ENCODE measurements at places on chromosomes 2 and 18. TPM values are rescaled to one million over a fixed set of nuclear protein-coding genes. Genes with fewer than 3 reads are reported as not detected.

FBXO15 gene
- 0.76 TPM for total RNA-seq

GAL3ST2 gene
- not detected for total RNA-seq

OTOS gene
- not detected for total RNA-seq

NPHP1 gene
- 35.6 TPM for total RNA-seq

UGT1A4 gene
- not detected for total RNA-seq

GRCh38 chr18:74457043-74457724, at the start of gene DIPK1C:
TSS of gene DIPK1C (minus strand) at chr18:74457308. CDS start at chr18:74457259, 49 bp downstream.
- H3K4me3 ChIP-seq, result no peak within 1 kb of the TSS
- peaks cover 7% of the 10 kb centered on the region for H3K4me1 ChIP-seq
- H3K27me3 ChIP-seq, result peaks cover 26% of the 10 kb centered on the region
- no peak within 1 kb of the TSS for H3K27ac ChIP-seq
- H3K36me3 ChIP-seq, result no peaks in the 10 kb centered on the region

DNA sequence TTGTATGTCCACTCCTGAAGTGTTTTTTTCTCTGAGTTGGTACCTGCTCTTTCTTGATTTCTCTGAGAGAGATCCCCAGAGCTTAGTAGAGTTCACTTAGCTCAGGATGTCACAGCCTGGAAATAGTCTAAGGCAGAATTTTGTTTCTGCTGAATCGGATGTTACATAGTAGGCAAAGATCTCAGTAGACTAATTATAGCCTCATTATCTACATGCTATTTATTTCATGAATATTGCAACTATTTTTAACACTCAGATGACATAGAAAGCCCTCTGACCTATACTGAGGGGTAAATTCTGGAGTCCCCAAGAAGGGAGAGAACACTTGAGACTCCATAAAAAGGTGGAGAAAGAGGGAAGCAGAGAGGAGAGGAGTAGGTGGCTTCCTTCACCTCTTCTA, 160.2 kb downstream of the FHOD3 start:
- H3K27me3 ChIP-seq, result no peaks in the 10 kb centered on the region
- H3K4me3 ChIP-seq, result no peak overlapping the region
- H3K27ac ChIP-seq, result no peak overlapping the region

GRCh38 chr2:232329716-232330067, 48.9 kb upstream of the ALPP start:
- H3K36me3 ChIP-seq, result no peaks in the 10 kb centered on the region
- no peak overlapping the region for H3K4me3 ChIP-seq
- no peak for DNase-seq
- H3K4me1 ChIP-seq, result no peaks in the 10 kb centered on the region
- no peaks in the 10 kb centered on the region for H3K27me3 ChIP-seq

DNA sequence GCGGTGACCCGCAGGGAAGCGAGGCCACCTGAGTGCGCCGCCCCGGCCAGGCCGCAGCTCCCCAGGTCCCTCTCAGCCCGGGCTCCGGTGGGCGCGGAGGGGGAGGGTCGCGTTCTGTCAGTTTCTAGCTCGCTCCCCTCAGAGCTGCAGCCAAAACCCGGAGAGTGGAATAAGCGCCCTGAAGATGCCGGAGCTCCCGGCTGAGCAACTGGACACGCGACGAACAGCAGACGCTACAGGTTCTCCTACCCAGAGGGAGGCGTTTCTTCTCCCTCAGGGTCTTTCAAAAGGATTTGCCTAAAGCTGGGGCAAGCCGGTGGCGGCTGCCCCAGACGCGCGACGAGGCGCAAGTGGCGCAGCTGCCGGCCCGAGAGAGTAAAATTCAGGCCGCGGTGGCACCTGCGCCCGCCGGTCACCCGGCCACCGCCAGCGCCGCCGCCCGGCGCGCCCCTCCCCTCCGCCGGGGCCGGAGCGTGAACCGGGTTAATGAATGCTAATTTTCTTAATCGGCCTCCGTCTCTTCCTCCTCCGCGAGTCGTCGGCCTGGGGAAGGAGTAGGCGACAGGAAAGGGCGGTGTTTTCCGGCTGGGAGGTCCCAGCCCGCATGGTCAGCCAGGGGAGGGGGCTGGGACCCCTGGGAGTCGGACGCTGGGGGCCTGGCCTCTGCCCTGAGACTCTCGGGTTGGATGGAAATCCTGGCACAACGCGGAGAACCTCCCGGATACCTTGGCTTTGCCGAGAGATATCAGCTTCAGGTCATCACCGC, 845 bp upstream of the CDC42EP3 start:
- H3K36me3 ChIP-seq, result no peaks in the 10 kb centered on the region
- H3K27me3 ChIP-seq, result no peaks in the 10 kb centered on the region
- peak overlapping the region; percentile 97 for H3K27ac ChIP-seq
- peak; percentile 85 for DNase-seq

- DNase-seq, result no peak
- no peak overlapping the region for H3K4me3 ChIP-seq
- no peak overlapping the region for H3K27ac ChIP-seq
- H3K27me3 ChIP-seq, result no peaks in the 10 kb centered on the region
- H3K4me1 ChIP-seq, result peaks cover 1% of the 10 kb centered on the region
These were observed 4.3 kb downstream of the ATP8B1 start for GRCh38 chr18:57798713-57799373.

GRCh38 chr2:161008311-161008710, 151.9 kb upstream of the TANK start:
- H3K4me3 ChIP-seq, result no peak overlapping the region
- H3K27ac ChIP-seq, result no peak overlapping the region
- no peak for DNase-seq
- no peaks in the 10 kb centered on the region for H3K36me3 ChIP-seq
- H3K4me1 ChIP-seq, result no peaks in the 10 kb centered on the region

DNA sequence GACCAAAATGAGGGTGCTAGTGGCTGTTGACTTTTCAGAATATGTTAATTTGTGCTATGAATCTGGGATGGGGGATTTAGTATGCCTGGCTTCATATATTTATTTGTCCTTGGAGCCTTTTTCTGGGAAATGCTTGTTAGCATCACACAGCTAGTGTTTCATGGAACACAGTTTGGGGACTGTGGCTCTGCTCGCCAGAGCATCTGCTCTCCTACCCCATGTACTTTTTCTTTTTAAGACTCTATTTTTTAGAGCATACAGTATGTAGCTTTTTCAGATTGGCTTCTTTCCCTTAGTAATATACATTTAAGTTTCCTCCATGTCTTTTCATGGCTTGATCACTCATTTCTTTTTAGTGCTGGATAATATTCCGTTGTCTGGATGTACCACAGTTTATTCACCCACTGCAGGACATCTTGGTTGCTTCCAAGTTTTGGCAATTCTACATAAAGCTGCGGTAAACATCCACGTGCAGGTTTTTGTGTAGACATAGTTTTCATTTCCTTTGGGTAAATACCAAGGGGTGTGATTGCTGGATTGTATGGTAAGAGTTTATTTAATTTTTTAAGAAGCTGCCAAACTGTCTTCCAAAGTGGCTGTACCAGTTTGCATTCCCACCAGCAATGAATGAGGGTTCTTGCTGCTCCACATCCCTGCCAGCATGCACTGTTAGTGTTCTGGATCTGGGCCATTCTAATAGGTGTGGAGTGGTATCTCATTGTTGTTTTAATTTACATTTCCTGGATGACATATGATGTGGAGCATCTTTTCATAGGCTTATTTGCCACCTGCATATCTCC, 44.1 kb downstream of the EFR3B start:
- no peak overlapping the region for H3K4me3 ChIP-seq
- DNase-seq, result no peak
- H3K27me3 ChIP-seq, result no peaks in the 10 kb centered on the region

DNA sequence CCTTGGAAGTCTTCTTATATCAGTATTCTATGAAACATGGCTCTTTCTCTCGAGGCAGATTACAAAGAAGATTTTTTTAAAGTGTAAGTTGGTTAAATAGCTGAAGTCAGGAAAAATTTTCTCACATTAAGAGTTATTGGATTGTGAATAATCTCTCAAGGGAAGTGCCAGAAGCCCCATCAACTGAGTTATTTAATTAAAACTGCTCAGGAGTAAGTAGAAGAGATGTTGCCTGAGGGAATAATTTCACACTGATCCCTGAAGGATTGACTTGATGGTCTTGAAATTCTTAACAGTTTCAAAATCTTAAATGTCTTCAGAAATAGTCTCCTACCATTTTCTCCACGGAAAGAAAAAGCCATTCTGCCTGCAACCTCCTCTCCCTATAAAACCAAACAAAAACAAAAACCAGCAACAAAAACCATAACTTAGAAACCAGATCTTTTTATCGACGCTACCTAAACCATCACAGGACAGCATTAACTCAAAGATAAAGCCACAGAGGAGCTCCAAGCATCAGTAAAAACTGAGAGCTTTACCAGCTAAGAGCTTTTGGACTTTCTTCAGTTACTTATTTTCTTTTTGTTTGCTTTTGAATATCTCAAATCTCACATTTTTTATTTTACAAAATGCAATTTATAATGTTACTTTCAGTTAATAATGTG, 12.9 kb downstream of the CD226 start:
- no peaks in the 10 kb centered on the region for H3K27me3 ChIP-seq
- DNase-seq, result no peak
- H3K4me1 ChIP-seq, result no peaks in the 10 kb centered on the region
- H3K36me3 ChIP-seq, result no peaks in the 10 kb centered on the region

- H3K4me1 ChIP-seq, result no peaks in the 10 kb centered on the region
- peak; percentile 32 for DNase-seq
- H3K4me3 ChIP-seq, result no peak overlapping the region
- no peak overlapping the region for H3K27ac ChIP-seq
- H3K27me3 ChIP-seq, result no peaks in the 10 kb centered on the region
These were observed 156.1 kb upstream of the ID2 start for GRCh38 chr2:8525582-8526402.

GRCh38 chr2:46461709-46462171, 17.6 kb upstream of the TMEM247 start:
- no peak overlapping the region for H3K27ac ChIP-seq
- no peaks in the 10 kb centered on the region for H3K36me3 ChIP-seq
- H3K4me3 ChIP-seq, result no peak overlapping the region
- H3K4me1 ChIP-seq, result peaks cover 11% of the 10 kb centered on the region

GRCh38 chr18:9094307-9095226, 7.9 kb upstream of the NDUFV2 start:
- H3K4me3 ChIP-seq, result no peak overlapping the region
- peak overlapping the region; percentile 10 for H3K27ac ChIP-seq
- H3K4me1 ChIP-seq, result no peaks in the 10 kb centered on the region
- no peak for DNase-seq
- H3K27me3 ChIP-seq, result no peaks in the 10 kb centered on the region

DNA sequence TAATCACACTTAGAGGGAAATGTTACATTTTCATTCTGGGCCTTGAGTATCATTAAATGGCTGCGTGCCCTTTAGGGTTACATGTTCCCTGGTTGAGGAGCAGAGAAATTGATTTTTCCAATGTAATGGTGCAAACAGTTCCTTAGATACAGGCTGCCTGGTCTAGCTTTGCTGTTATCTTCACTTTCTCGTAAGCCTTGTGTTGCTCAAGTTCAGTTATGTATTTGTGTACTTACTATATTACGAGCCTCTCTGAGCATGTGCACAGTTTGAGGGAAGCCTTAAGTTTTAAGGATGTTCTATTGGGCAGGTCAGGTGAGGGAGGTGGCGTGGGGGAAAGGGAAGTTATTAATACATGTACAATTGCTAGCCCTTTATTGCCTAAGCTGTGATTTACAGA, 23.7 kb downstream of the CEP192 start:
- no peak for DNase-seq
- no peak overlapping the region for H3K4me3 ChIP-seq
- no peaks in the 10 kb centered on the region for H3K36me3 ChIP-seq
- no peaks in the 10 kb centered on the region for H3K27me3 ChIP-seq
- H3K27ac ChIP-seq, result no peak overlapping the region
- no peaks in the 10 kb centered on the region for H3K4me1 ChIP-seq

GRCh38 chr2:223020971-223021675, 30.9 kb upstream of the KCNE4 start:
- no peaks in the 10 kb centered on the region for H3K4me1 ChIP-seq
- no peak for DNase-seq
- H3K36me3 ChIP-seq, result no peaks in the 10 kb centered on the region
- no peaks in the 10 kb centered on the region for H3K27me3 ChIP-seq
- no peak overlapping the region for H3K27ac ChIP-seq
- H3K4me3 ChIP-seq, result no peak overlapping the region

DNA sequence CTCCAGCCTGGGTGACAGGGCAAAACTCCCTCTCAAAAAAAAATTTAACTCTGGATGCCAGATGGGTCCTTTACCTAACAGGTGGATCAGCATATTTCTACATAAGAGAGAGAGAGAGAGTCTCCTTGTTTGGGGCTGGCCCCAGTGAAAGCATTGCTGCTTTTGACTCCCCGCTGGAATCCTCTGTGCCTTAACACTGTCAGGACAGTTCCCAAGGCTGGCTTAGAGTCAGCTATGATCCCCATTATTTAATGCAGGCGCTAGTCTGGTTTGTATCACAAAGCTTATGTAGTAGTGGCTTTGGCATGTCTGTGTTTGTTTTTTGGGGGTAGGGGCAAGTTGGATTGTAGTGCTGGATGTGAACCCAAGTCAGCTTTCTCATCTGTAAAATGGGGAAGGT, 9.4 kb downstream of the INPP4A start:
- no peak for DNase-seq
- no peaks in the 10 kb centered on the region for H3K4me1 ChIP-seq
- no peak overlapping the region for H3K27ac ChIP-seq
- H3K4me3 ChIP-seq, result no peak overlapping the region
- no peaks in the 10 kb centered on the region for H3K36me3 ChIP-seq

GRCh38 chr18:47204908-47205522, 28.9 kb upstream of the IER3IP1 start:
- no peak for DNase-seq
- no peak overlapping the region for H3K4me3 ChIP-seq
- H3K4me1 ChIP-seq, result no peaks in the 10 kb centered on the region
- H3K27ac ChIP-seq, result no peak overlapping the region
- no peaks in the 10 kb centered on the region for H3K36me3 ChIP-seq

GRCh38 chr2:177422271-177422670, 29.7 kb downstream of the AGPS start:
- DNase-seq, result no peak
- H3K4me3 ChIP-seq, result no peak overlapping the region
- H3K4me1 ChIP-seq, result peaks cover 12% of the 10 kb centered on the region
- no peak overlapping the region for H3K27ac ChIP-seq

GRCh38 chr2:101520246-101520645, 45.3 kb upstream of the RFX8 start:
- no peak for DNase-seq
- H3K4me1 ChIP-seq, result no peaks in the 10 kb centered on the region
- no peaks in the 10 kb centered on the region for H3K27me3 ChIP-seq

DNA sequence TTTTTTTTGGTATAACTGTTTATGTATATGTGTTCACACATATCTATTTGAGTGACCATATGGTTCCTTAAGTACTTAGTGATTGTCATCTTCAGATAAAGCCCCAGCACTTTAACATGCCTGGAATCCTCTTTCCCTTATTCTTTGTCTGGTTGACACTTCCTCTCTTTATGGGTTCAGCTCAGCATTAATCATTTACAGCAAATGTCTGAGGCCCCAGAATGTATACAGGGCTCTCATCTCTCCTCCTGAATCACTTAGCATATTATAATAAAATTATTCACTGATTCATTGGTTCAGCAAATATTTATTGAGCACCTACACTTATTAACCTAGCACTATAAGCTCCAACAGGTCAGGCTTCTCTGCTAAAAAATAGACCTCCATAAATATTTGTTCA, 43.5 kb upstream of the CD28 start:
- H3K4me1 ChIP-seq, result no peaks in the 10 kb centered on the region
- no peaks in the 10 kb centered on the region for H3K27me3 ChIP-seq
- no peaks in the 10 kb centered on the region for H3K36me3 ChIP-seq

All from uterus (tissue), 4 donors.